ENCODE measurements at places on chromosomes 2 and 18.

- no peak for DNase-seq
Observed at GRCh38 chr2:52264488-52264887, 1232.6 kb upstream of the NRXN1 start.

- no peak for DNase-seq
Observed at GRCh38 chr18:841647-842370, 29.8 kb upstream of the YES1 start.

DNA sequence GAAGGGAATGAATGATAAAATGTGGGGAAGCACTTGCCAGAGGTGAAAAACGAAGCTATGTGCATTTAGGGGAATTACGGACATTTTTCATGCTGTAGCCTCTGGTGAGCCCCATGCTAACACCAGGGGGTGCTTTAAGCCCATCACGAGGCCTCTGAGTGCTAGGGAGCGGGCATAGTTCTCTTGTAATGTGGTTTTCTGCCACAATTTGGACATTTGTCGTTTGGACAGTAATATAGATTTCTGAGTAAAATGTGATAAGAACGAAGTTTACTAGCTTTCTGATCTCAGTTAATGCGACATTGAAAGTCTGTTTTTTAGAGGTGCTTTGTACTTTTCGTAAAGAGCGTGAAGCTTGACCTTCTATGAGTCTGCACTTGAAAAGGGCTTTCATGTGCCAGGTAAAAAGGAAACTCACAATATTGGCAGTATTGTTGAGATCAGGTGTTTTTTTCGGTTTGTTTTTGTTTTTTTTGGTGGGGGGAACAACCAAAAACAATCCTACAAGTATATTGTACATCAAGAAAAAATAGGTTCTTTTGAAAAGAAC is 50.6 kb downstream of the TRAF3IP1 start:
- DNase-seq = no peak

GRCh38 chr2:240319855-240320203 is 115.6 kb upstream of the GPC1 start:
- no peak for DNase-seq

GRCh38 chr2:232781765-232782164 is 5.4 kb upstream of the KCNJ13 start:
- no peak for DNase-seq

GRCh38 chr2:19462256-19462645 is 103.8 kb upstream of the OSR1 start:
- DNase-seq = no peak
